Activated CD8-positive, alpha-beta T cell treated with anti-CD3 and anti-CD28 coated beads, Interleukin-2, amount 10 ng/mL, durations not matched to agents 7 days and 5 days (primary cell): ENCODE measurements at places on chromosomes 6 and 20. TPM values are rescaled to one million over a fixed set of nuclear protein-coding genes. Genes with fewer than 3 reads are reported as not detected.
A peak's percentile ranks its signal among the peaks of the same experiment; 100 is the strongest.

LIME1 gene
- total RNA-seq: 163 TPM

OTOR gene
- total RNA-seq: not detected

SIM1 gene
- not detected for total RNA-seq

FAM83B gene
- total RNA-seq: not detected

CFB gene
- not detected for total RNA-seq

TFEB gene
- 21.2 TPM for total RNA-seq

SCUBE3 gene
- total RNA-seq: not detected

MARCKS gene
- 0.05 TPM for total RNA-seq

- no peak for DNase-seq
- H3K27me3 ChIP-seq: no peaks in the 10 kb centered on the region
- H3K36me3 ChIP-seq: no peaks in the 10 kb centered on the region
- H3K27ac ChIP-seq: no peak overlapping the region
- H3K4me3 ChIP-seq: no peak overlapping the region
These were observed 311.2 kb upstream of the OPRM1 start for GRCh38 chr6:153727885-153728284.

- H3K27ac ChIP-seq: no peak overlapping the region
- peaks cover 17% of the 10 kb centered on the region for H3K4me1 ChIP-seq
- no peak for DNase-seq
- no peaks in the 10 kb centered on the region for H3K36me3 ChIP-seq
These were observed 27.3 kb downstream of the FAM229B start for GRCh38 chr6:112114577-112115223.

DNA sequence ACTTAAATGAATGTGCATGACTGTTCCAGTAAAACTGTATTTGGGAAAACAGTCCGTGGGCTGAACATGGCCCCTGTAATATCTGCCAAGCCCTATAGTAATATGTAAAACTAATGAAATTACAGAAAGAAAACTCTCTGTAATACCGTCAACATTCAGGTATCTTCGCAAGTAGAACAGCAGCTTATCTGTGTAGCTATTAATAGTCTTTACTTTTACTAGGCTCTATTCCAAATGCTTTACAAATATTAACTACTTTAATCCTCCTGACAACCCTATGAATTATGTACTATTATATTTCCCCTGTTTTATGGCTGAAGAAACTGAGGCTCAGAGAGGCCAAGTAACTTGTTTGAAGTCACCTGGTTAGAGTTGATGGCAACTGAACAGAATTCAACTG, 57.1 kb downstream of the DAAM2 start:
- no peak for DNase-seq
- no peaks in the 10 kb centered on the region for H3K4me1 ChIP-seq
- H3K27ac ChIP-seq: no peak overlapping the region
- H3K27me3 ChIP-seq: no peaks in the 10 kb centered on the region
- no peak overlapping the region for H3K4me3 ChIP-seq
- H3K36me3 ChIP-seq: no peaks in the 10 kb centered on the region

- peaks cover 10% of the 10 kb centered on the region for H3K27me3 ChIP-seq
- H3K4me1 ChIP-seq: no peaks in the 10 kb centered on the region
- no peak overlapping the region for H3K4me3 ChIP-seq
- H3K36me3 ChIP-seq: no peaks in the 10 kb centered on the region
These were observed 232.4 kb downstream of the UST start for GRCh38 chr6:148979014-148979901.

DNA sequence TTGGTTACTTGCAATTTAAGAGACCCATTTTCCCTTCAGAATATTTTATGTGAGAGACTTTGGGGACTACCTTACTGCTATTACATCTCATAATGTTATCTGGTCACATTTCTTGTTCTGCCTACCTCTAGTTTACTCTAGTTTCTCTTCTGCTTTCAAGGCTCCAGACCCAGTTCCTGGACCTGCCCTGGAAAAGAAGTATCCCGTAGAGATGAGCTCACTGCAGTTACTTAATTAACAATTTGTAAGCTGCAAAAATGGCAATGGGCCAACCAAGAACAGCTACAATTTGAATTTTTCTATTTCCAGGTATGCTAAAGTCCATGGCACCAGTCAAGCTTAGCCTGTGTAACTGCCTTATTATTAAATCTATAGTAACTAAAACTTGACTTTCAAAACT, 25.0 kb downstream of the TAB2 start:
- no peak for DNase-seq
- H3K4me3 ChIP-seq: no peak overlapping the region
- peak overlapping the region; percentile 23 for H3K27ac ChIP-seq
- H3K27me3 ChIP-seq: no peaks in the 10 kb centered on the region
- H3K4me1 ChIP-seq: peaks cover 72% of the 10 kb centered on the region

GRCh38 chr6:7153789-7154188, 46.0 kb downstream of the RREB1 start:
- peaks cover 6% of the 10 kb centered on the region for H3K36me3 ChIP-seq
- H3K27me3 ChIP-seq: no peaks in the 10 kb centered on the region
- H3K4me1 ChIP-seq: peaks cover 46% of the 10 kb centered on the region
- no peak for DNase-seq

GRCh38 chr6:40181367-40181766, 247.1 kb upstream of the MOCS1 start:
- no peaks in the 10 kb centered on the region for H3K36me3 ChIP-seq
- H3K4me3 ChIP-seq: no peak overlapping the region
- no peak for DNase-seq
- no peaks in the 10 kb centered on the region for H3K4me1 ChIP-seq
